ENCODE measurements at places on chromosomes 6 and 20. TPM values are rescaled to one million over a fixed set of nuclear protein-coding genes. Genes with fewer than 3 reads are reported as not detected.

MUC22 gene
- total RNA-seq = not detected

WFDC2 gene
- not detected for total RNA-seq

CAGE1 gene
- 0.09 TPM for total RNA-seq

SIRPB1 gene
- total RNA-seq = 1.0 TPM

DEFB124 gene
- not detected for total RNA-seq

RAMACL gene
- 4.6 TPM for total RNA-seq

MOCS1 gene
- 9.3 TPM for total RNA-seq

Data from endothelial cell of coronary artery (primary cell).